Fibroblast of skin of right biceps (primary cell): ENCODE measurements at places on chromosomes 4 and X.

DNA sequence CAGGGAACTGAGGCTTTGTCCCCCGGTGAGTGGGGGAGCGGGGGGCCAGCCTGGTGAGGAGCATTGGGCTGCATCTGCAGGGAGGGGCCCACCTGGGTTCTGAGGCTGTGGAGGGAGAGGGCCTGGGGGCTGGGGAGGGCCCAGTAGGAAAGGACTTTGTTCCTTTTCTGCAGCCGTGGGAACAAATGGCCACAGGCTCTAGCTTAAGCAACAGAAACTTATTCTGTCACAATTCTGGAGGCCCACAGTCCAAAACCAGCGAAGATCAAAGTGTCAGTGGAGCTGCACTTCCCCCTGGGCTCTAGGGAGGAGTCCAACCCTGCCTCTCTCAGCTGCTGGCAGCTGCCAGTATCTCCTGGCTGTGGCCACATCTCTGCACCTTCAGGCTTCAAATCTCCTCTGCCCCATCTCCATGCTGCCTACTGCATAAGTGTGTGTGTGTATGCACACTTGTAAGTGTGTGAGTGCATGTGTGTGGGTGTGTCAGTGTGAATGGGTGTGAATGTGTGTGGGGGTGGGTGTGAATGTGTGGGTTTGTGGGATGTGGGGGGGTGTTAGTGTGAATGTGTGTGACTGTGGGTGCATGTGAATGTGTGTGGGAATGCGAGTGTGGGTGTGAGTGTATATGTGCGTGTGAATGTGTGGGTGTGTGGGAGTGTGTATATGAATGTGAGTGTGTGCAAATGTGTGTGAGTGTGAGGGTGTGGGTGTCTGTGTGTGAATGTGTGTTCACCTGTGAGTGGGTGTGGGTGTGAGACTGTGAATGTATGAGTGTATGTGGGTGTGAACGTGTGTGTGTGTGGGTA, 204.5 kb upstream of the PSAPL1 start:
- DNase-seq = no peak

DNA sequence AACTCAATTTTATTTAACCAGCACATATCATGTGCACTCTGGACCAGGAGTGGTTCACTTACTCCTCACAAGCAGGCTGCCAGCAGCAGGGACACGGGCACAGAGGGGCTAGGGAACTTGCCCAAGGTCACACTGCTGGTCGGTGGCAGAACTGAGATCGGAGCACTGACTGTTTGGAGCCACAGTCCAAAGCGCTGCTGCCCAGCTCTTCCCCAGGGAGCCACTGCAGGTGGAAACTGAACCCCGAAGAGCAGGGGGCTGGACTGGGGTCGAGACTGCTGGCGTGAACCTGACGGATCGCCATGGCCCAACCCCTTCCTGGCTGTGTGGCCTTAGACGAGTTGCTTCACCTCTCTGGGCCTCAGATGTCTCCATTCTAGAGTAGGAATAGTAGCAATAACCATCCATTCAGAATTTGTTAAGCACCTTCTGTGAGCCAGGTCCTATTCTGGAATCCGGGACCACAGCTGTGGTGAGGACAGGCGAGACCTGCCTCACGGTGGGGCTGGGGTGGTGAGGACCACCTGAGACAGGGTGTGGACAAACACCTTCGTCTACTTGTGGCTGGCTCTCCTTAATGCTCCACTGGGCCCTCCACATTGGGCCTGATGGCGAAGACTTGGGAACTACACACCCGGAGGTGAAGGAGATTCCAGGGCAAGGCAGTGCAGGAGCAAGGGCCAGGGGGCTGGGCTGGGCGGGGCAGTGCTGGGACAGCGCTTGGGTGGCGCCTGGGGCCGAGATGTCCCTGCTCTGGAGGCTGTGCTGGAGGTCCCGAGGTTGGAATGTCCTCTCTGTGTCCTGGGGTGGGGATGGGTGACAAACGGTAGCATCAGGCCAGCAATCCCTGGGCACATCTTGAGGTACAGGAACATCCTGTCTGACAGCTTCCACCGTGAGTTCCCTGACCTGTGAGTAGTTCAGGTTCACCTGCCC, 32.0 kb upstream of the KIAA0232 start:
- no peak for DNase-seq

DNA sequence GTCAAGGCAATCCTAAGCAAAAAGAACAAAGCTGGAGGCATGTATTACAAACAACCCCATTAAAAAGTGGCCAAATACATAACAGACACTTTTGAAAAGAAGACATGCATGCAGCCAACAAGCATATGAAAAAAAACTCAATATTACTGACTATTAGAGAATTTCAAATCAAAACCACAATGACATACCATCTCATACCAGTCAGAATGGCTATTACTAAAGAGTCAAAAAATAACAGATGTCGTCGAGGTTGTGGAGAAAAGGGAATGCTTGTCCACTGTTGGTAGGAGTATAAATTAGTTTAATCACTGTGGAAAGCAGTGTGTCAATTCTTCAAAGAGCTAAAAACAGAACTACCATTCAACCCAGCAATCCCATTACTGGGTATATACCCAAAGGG, 604.6 kb upstream of the GRIA3 start:
- peak; percentile 83 for DNase-seq

DNA sequence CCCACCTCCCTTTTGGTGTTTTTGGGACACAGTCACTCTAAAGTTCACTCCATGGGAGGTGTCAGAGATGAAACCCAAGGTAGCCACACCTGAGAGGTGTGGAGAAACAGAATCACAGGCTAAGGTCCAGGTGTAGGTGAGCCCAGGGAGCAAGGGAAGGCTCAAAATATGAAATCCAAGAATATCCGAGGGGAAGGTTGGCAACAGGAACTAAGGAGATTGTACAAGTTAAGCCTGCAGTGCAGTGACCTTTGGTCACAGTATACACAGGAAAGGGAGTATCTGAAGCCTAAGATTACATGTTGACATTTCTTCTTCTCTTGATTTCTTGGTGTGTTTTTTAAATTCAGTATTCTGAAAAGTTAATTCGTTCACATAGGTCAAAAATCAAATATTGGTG, 46.5 kb downstream of the PHF8 start:
- no peak for DNase-seq

DNA sequence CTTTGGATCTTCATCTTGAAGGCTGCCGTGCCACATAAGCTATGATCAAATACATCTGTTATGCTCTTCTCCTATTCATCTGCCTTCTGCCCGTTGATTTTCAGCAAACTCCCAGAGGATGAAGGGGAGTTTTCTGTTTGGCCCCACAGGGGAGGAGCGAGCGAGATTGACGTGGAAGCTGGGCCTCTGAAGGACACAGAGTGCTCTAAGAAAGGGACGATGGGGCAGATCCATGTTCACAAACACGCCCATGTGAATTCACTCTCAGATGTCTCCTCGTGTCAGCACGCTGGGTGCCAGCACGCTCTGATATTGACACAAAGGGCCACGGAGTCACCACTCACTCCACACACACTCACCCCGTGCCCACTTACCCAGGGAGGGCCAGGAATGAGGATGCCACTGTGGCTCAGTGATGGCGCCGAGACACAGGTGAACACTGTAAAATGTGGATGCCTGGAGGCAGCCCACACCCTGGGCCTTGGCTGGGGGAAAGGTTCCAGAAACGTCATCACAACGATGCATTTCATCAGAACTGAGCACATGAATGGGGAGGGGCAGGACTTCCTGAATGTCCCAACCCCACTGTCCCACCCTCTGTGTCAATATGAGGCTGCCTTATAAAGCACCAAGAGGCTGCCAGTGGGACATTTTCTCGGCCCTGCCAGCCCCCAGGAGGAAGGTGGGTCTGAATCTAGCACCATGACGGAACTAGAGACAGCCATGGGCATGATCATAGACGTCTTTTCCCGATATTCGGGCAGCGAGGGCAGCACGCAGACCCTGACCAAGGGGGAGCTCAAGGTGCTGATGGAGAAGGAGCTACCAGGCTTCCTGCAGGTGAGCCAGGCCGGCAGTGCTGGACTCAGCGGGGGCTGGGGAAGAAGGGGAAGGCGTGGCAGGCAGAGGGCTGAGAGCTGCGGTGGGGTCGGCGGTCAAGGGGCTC, at the start of gene S100P:
Gene S100P (plus strand): TSS at position 648 of the 946 bp plus-strand sequence. CDS start 55 bp downstream, at position 703.
- DNase-seq = no peak

DNA sequence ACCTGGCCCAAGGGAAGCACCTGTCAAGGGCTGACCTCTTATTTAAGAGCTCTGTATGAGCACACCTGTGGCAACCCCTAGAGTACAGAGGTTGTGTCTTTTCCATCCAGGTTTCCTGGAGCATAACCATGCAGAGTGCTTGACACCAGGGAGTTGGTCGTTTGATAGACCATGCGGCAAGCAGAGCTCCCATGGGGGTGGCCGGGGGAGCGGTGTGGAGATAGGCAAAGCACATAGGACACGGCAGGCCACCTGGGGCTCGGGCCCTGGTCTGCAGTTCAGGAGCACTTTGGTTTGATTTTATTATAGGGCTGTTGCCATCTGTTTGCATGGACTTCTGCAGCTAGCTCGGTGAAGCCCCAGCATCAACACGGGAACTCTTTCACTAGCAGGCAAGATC, 95.0 kb upstream of the MTM1 start:
- no peak for DNase-seq

DNA sequence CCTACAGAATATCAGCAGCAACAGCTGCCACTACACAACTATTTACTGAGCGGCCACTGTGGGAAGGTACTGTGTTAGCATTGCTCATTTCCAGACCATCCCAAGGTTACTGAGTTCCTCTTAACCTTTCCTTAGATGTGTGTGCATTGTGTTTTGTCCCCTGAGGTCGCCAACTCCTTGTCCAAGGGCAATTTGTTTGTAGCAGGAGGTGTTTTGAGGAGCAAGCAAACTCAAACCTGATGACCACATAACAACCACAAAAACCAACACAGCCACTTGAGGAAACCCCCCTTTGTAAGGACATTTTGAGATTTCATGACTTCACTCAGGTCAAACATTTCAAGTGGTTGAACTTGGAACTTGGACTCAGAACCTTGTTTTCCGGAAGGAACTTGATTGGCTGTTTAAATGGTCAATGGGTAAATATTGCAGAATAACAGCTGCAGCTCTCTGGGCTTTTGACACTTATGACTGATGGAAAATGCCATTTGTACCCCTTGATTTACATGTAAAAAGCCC, 122.3 kb downstream of the MID1IP1 start:
- no peak for DNase-seq

DNA sequence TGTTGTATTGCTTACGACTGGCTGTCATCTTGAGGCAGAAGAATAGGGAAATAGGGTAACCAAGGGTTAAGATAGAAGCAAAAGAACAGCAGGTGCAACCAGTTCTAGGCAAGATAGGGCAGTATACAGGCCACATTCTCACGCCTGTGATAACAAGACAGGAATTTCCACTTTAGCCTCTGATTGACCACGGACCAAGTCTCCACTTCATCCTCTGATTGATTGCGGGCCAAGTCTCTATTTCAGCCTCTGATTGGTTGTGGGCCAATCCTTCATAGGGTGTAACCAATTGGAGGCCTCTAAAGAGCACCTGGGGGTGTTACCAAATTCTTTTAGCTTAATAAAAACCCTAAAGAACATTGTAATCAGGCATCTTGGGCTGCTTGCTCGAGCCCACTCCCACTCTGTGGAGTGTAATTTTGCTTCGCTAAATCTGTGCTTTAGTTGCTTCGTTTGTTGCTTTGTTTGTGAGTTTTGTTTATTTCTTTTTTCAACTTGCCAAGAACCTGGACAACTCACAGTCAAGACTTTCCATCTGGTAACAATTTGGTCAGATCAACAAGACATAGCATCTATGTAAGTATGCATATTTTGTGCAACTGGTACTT, 8.7 kb upstream of the TBC1D9 start:
- no peak for DNase-seq

- no peak for DNase-seq
These were observed 1.8 kb downstream of the MAOB start for GRCh38 chrX:43880425-43880824.

DNA sequence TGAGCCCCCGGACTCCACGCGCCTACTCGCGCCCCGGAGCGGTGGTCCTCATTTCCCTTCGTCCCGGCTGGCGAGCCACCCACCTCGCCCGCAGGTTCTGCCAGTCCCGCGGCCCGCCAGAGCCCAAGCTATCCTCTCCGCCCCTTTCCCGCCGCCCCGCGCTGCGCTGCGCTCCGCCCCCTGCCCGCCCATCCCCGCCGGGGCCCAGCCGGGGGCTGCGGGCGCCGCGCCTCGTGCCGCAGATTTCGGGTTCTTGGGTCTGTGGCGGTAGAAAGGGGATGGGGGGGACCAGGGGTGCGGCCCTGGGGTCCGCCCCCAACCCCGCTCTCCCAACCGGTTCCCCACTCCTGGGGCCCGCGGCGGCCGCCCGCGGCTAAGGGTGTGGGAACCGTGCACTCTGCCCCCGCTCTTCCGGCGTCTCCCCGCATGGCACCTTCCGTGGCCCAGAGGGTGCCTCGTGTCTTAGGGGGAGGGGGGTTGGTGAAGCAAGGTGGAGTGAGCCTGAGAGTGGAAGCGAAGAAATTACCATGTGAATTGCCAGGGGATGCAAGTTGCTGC, 650.8 kb upstream of the DIPK2B start:
- DNase-seq = peak; percentile 37

GRCh38 chr4:81758574-81759264, 287.0 kb upstream of the RASGEF1B start:
- DNase-seq = no peak

DNA sequence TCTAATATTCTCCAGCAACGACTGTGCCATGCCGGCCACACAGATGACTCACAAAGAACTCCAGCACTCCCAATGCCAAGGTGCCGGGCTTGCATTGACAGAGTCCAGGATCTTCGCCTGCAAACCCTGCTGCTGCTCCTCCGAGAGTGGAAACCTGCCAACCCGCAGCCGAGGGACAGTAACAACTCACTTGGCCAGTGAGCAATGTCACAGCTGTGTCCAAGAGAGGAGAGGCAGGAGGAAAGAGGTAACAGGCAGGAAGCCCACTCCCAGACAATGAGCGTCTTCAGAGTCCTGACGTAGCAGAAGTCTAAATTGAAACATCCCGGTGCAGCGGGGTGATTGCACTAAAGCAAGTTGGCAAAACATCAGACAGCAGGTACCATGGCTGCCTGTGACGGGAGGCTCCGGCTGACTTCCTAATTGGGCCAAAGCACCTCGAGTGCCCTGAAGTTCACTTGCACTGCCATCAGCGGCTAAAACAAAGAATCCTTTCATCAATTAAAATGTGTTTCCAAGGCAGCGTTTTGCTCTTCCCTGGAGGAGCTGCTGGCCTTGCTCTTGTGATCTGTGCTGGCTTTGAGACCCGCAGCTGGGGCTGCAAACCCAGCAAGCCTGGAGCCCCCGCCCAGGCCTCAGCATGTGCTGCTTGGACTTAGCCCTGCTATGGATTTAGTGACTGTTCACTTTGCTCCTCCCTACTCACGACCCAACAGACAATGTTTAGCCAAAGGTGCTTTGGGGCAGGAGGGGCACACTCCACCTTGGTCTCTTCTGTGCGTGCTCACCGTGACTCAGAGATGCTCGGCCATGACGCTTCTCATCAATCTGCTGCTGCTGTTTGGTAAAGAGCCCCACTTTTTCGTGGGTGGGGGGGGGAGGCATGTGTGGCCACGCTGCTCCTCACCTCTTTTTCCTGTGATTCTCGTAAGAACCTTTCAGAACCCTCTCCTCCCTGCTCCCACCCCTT, 36.5 kb downstream of the DCTD start:
- no peak for DNase-seq

DNA sequence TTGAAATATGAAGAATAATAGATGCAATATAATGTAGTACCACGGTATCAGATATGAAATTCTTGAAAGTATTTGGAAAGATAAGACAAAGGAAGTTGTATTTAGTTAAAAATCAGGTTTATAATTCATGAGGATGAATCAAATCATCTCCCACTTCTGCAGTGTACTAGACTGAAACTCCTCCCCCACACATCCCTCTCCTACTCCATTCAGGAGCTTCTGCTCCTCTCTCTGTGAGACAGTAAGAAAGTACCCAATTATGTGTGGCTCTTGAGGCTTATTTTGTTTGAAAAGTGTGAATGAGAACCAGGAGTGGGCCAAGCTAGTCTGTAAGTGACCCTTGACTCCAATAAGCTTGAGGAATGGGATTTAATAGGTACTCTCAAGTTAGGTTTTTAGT, 9.5 kb downstream of the SLAIN2 start:
- DNase-seq = no peak
